ENCODE measurements at places on chromosomes 1 and 21.

DNA sequence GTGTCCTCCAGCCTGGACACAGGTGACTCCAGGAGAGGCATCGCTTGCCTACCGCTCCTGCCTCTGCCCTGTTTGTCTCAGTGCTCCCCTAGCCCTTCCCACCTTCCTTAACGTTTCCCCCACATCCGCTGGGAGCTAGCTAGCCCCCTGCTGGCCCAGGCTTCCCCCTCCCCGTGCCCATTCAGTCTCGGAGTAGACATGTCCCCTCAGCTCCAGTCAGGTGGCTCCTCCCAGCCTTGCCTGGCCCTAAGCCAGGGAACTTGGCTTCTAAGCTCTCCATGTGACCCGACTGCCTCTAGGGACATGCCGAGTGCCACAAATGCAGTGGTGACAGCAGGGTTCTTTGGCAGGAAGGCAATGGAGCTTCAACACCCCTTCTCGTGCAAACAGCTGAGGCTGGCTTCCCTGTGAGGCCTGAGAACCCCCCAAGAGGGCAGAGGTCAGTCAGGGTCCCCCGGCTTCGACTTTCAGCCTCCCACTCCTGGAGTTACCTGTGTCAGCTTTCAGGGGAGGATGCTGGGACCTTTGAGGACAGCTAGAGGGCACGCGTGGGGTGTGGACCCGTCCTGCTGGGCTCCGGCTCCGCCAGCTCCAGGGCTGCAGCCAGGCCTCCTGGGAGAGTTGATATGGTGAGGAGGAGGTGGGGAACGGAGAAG is 16.2 kb downstream of the DRAXIN start:
- H3K4me3 ChIP-seq = no peak overlapping the region
- H3K27me3 ChIP-seq = no peaks in the 10 kb centered on the region

DNA sequence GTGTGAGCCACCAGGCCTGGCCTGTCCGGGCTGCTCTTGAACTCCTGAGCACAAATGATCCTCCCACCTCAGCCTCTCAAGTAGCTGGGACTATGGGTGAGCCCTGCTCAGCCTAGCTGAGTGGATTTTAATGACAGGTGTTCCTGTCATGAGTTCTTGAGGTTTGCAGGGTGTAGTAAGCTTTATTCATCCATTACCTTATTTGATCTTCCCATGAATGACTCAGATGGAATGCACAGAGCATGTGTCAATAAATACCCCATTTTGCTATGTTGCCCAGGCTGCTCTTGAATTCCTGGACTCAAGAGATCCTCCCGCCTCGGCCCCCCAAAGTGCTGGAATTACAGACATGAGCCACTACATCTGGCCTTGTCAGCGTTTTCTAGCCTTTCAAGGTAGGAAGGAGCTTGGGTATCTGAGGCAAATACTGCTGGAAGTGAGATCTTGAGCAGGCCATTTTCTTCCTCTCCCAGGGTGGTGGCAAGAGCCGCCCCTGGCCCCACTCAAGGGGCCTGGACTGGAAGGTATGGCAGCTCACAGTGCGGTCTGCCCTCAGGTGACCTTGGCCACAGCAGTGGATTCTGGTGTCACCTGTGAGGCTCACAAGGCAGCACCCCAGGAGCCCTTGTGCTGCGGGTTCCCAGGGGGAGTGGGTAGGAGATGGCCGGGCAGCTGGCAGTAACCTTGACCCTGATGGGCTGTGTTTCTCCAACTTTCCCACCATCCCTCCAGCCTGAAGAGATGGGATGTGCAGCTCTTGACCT is 20.0 kb downstream of the PIK3CD start:
- no peaks in the 10 kb centered on the region for H3K27me3 ChIP-seq
- no peak overlapping the region for H3K4me3 ChIP-seq
- H3K27ac ChIP-seq = no peak overlapping the region
- H3K36me3 ChIP-seq = no peaks in the 10 kb centered on the region
- no peak for DNase-seq
- no peaks in the 10 kb centered on the region for H3K4me1 ChIP-seq

GRCh38 chr1:59029411-59030167 is 245.7 kb upstream of the JUN start:
- no peak for DNase-seq
- H3K4me3 ChIP-seq = no peak overlapping the region

DNA sequence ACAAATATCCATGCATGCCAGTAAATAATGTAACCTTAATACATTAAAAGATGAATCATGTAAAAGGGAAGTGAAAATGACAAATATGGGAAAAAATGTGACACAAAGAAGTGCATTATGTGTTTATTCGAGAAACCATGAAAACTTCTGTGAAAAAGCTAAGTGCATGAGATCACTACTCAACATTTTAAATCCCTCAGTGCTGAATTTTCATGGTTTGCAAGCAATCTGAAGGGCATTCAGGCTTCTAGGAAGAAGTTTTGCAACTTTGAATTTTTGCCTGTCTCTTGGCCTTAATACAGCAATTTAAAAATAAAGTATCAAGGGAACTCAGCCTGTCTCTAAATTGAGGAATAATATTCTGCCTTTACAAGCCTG is 78.2 kb downstream of the MAP3K7CL start:
- H3K4me3 ChIP-seq = no peak overlapping the region
- no peak overlapping the region for H3K27ac ChIP-seq
- no peaks in the 10 kb centered on the region for H3K36me3 ChIP-seq
- no peaks in the 10 kb centered on the region for H3K4me1 ChIP-seq
- H3K27me3 ChIP-seq = no peaks in the 10 kb centered on the region

DNA sequence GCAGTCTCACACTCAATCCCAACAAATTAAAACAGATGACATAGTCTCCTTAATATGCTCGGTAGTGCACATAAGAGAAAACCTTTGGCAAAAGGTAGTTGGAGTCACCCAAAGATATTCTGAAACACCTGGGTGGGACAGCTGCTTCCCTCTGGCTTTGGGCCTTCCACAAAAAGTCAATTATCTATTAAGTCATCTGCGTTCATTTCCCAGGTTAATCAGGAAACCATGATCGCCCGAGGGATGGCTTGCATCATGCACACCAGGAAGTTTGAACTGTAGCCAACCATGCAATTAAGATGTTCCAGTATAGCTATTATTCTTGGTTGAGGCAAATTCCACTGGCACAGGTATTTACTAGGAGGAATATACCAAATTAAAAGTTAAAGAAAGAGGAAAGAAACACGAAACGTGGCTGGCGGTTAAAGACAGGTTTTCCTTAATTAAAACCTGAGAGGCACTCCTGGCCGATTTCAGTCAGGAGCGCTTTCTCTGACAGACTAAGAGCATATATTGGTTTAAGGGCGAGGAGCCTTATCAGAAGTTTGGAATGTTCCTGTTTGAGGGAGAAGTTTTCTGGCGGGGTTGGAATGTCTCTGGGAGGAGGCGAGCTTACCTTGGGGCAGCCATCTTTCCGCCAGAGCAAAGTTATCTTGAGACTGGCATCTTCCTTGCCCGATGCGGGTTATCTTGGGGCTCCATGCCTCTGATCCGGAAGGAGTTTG is 19.9 kb downstream of the CLDN17 start:
- H3K4me3 ChIP-seq = no peak overlapping the region
- H3K36me3 ChIP-seq = no peaks in the 10 kb centered on the region
- no peak overlapping the region for H3K27ac ChIP-seq
- DNase-seq = no peak
- no peaks in the 10 kb centered on the region for H3K4me1 ChIP-seq

GRCh38 chr1:42250164-42250563 is 84.9 kb downstream of the FOXJ3 start:
- peaks cover 19% of the 10 kb centered on the region for H3K4me1 ChIP-seq
- H3K27ac ChIP-seq = no peak overlapping the region
- no peaks in the 10 kb centered on the region for H3K27me3 ChIP-seq

- H3K27ac ChIP-seq = no peak overlapping the region
- no peaks in the 10 kb centered on the region for H3K27me3 ChIP-seq
- no peak overlapping the region for H3K4me3 ChIP-seq
- peaks cover 6% of the 10 kb centered on the region for H3K4me1 ChIP-seq
- peaks cover 5% of the 10 kb centered on the region for H3K36me3 ChIP-seq
- no peak for DNase-seq
Measured at GRCh38 chr1:12454406-12455391, 163.3 kb downstream of the DHRS3 start.

GRCh38 chr1:95582746-95583145 is 348.7 kb downstream of the RWDD3 start:
- H3K36me3 ChIP-seq = no peaks in the 10 kb centered on the region
- peaks cover 21% of the 10 kb centered on the region for H3K4me1 ChIP-seq
- H3K4me3 ChIP-seq = no peak overlapping the region
- H3K27me3 ChIP-seq = no peaks in the 10 kb centered on the region
- no peak overlapping the region for H3K27ac ChIP-seq

GRCh38 chr1:209552406-209553264 is 30.9 kb upstream of the CAMK1G start:
- DNase-seq = peak; percentile 11
- no peak overlapping the region for H3K4me3 ChIP-seq
- peaks cover 43% of the 10 kb centered on the region for H3K4me1 ChIP-seq
- no peaks in the 10 kb centered on the region for H3K27me3 ChIP-seq
- H3K27ac ChIP-seq = no peak overlapping the region

- no peak overlapping the region for H3K27ac ChIP-seq
- peaks cover 4% of the 10 kb centered on the region for H3K4me1 ChIP-seq
- H3K4me3 ChIP-seq = no peak overlapping the region
- H3K36me3 ChIP-seq = no peaks in the 10 kb centered on the region
Measured at GRCh38 chr1:173295995-173296394, 88.9 kb upstream of the TNFSF4 start.

GRCh38 chr1:39410915-39411436 is 80.5 kb upstream of the BMP8A start:
- H3K27me3 ChIP-seq = no peaks in the 10 kb centered on the region
- peaks cover 6% of the 10 kb centered on the region for H3K36me3 ChIP-seq
- DNase-seq = peak; percentile 84
- no peak overlapping the region for H3K27ac ChIP-seq

DNA sequence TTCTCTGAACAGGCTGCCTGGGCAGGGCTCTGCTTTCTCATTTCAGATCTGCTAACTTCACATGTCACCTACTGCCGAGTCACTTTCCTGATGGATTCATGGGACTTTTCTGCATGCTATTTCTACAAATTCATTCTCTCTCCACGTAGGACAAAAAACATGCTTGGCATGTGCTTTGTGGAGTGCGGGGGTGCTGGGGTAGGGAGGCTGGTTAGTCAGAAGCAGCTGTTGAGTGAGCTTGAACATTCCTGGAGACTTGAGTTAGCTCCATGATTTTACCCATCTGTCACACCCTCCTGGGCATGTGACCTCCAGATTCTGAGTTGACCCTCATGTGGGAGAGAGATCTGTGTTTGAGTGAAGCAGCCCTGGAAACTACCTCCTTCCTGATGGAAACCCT is 71.4 kb downstream of the UCK2 start:
- no peak overlapping the region for H3K4me3 ChIP-seq
- H3K36me3 ChIP-seq = peaks cover 27% of the 10 kb centered on the region
- H3K27ac ChIP-seq = 0 out of 2 replicates have a peak overlapping the region, but pooled peaks have one; percentile 63
- no peaks in the 10 kb centered on the region for H3K4me1 ChIP-seq
- no peaks in the 10 kb centered on the region for H3K27me3 ChIP-seq

- no peaks in the 10 kb centered on the region for H3K27me3 ChIP-seq
- no peak for DNase-seq
- no peak overlapping the region for H3K4me3 ChIP-seq
- H3K4me1 ChIP-seq = no peaks in the 10 kb centered on the region
- no peak overlapping the region for H3K27ac ChIP-seq
Measured at GRCh38 chr1:50681931-50682330, 258.7 kb upstream of the DMRTA2 start.

DNA sequence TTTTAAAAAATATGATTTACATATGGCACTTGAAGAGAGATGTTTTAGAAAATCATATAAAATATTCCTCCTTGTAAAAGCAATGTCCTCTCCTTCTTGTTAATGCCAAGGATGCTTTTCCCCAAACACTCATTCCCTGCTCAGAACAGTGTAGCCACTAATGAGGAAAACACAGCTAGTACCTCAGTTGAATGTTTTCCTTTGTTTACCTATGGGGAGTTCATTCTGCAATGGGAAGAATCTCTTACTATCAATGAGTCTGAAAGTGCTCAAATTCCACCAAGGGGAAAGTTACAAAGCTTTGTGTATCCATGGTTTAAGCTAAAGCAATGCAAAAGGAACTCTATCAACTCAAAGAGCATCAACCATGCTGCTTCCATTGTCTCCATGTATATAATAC is 221.9 kb upstream of the ADGRL2 start:
- no peaks in the 10 kb centered on the region for H3K36me3 ChIP-seq
- peak; percentile 41 for DNase-seq
- H3K27ac ChIP-seq = 0 out of 2 replicates have a peak overlapping the region, but pooled peaks have one; percentile 0
- H3K27me3 ChIP-seq = no peaks in the 10 kb centered on the region

Data from GM23338 (cell line).